ENCODE measurements at places on chromosomes 3 and 15.

DNA sequence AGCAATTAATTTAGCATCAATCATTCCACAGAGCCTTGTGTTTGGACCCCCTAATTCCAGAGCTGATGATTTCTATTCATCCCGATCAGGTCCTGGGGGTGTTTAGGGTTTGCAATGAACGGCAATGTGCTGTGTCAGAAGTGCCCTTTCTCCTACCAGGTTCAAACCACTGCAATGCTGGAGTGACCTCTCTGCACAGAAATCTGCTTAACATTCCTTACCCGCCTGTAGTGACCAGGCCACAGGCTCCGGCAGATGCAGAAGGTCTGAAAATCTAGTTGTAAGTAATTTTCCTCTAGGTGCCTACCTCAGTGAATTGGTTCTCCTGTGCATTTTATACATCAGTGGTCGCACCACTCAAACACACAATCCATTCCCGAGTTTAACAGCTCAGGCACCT lies 725.3 kb upstream of the CFAP20DC start:
- no peak for DNase-seq

DNA sequence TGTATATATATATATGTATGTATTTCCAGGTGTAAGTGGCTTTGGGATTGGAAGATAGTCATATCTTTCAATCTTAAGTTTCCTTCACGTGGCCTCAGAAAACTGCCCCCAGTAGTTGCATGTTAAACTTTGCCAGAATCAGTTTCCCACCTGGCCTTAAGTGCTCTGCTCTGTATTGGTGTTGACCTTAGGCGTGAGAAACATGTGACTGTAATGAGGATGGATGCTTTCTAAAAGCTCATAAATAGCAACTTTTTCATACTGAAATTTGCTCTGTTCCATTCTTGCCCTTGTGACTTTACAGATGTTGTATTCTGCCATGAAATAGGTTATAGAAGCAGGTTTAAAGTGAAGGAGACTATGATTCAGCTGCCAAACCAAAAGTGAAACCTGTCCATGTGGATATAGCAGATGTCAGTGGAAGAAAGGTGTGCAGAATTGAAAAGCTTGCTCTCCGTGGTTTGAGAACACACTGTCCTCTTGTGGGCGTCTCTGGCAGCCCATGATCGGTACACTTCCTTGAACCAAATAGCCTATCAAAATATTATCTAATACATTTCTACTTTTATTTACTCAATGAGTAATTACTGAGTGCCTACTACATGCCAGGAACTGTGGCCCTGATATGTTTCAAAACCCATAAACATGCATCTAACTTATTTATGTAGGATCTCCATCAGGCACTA lies 15.8 kb downstream of the SCG5 start:
- DNase-seq, result no peak

- peak; percentile 74 for DNase-seq
These were observed 17.2 kb upstream of the PRICKLE2 start for GRCh38 chr3:64242435-64242834.

GRCh38 chr3:10945683-10946287 lies 46.8 kb upstream of the SLC6A1 start:
- DNase-seq, result peak; percentile 68

DNA sequence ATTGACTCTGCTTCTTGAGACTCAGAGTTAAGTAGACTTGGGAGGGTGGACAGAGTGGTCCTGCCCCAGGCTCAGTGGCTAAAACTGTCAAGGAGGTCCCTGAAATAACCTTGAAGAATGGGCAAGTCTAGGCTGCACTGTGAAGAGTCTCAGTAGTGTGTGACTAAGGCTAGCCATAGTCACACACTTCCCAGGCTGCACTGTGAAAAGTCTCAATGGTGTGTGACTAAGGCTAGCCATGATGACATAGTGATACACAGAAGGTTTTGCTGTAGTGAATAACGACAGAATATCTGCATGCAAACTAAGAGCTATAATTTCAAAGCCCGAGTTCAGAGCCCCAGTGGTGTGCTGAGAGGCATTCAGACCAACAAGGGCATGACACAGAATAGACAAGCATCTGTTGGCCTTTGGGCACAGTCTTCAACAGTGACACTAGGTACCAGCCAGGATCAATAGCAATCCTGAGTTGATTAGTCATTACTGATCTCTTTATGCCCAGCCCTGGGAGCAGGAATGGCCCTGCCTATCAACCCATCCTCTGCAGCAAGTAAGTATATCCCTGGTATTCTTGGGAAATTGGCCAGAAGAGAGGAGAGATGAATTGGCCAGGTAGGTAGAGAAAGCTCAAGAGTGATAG lies 72.4 kb upstream of the BBX start:
- no peak for DNase-seq
